ENCODE measurements at places on chromosomes 2 and 18. TPM values are rescaled to one million over a fixed set of nuclear protein-coding genes. Genes with fewer than 3 reads are reported as not detected.
A peak's percentile ranks its signal among the peaks of the same experiment; 100 is the strongest.

DNA sequence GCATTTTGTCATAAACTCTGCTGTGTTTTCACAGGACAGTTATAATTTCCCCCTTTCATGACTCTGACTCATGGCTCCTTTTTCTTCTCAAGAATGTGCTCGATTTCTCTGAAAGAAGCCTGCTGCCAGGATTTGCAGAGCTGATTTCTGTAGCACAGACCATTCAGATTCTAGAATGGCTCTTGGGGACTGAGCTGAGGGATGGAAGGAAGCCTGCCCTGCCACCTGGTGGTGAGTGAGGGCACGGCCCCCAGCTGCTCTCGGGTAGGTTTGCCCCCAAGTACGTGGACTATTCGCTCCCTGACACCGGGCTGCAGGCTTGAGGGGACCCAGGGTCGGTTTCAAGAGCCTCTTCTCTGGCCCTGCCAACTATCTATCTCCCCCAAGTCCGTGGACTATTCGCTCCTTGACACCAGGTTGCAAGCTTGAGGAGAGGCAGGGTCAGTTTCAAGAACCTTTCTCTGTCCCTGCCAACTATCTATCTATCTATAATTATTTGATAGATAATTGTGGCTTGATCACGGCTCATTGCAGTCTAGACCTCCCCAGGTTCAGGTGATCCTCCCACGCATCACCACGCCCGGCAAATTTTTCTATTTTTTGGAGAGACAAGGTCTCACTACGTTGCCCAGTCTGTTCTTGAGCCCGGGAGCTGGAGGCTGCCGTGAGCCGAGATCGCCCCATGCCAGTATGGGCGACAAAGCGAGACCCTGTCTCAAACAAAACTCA, 1.4 kb upstream of the SMYD5 start:
- DNase-seq: peak; percentile 78

- no peak for DNase-seq
These were observed 6.4 kb downstream of the TIMM21 start for GRCh38 chr18:74154716-74155115.

DNA sequence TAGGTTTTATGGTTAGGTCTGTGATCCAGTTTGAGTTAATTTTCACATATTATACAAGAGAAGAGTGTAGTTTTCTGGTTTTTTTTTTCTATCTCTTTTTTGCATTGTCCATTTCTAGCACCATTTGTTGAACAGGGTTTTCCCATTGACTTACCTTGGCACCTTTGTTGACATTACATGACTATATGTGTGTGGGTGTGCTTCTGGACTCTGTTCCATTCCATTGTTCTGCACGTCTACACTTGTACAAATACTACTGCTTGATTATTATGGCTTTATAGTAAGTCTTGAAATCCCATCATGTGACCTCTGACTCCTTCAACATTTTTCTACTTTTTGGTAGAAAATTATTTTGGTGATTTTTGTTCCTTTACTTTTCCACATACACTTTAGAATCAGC, 38.7 kb downstream of the UBE2F start:
- peak; percentile 57 for DNase-seq

GRCh38 chr2:18284331-18284730, 276.1 kb downstream of the RDH14 start:
- no peak for DNase-seq

Gene MC5R
- not detected for total RNA-seq

Gene ANKRD53
- not detected for total RNA-seq
